ENCODE measurements at places on chromosomes 2 and 18. TPM values are rescaled to one million over a fixed set of nuclear protein-coding genes. Genes with fewer than 3 reads are reported as not detected.

DNA sequence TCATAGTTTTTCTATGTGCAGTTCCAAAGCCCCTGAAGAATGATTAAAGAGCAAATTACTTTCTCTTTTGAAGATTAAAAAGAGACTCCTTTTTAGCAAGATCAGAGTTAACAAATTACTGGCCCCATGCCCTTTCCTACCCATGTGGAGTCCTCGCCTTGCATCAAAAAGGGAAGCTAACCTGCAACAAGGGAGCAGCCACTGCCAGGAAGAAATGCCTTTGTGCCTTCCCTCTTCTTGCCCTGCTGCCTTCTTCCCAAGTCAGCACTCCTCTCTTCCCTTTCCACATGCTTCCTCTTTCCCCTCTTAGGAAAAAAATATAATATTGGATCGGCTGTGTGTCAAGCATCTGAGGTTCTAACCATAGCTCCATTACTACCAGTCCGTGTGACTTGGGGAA lies 37.1 kb upstream of the CYP1B1 start:
- H3K36me3 ChIP-seq = no peaks in the 10 kb centered on the region
- no peak overlapping the region for H3K4me3 ChIP-seq
- DNase-seq = no peak

PHLPP1 gene
- 8.6 TPM for total RNA-seq

POTEI gene
- total RNA-seq = not detected

R3HDM1 gene
- total RNA-seq = 14.5 TPM

GRCh38 chr2:240955306-240956170 lies 42.9 kb upstream of the SNED1 start:
- no peak overlapping the region for H3K4me3 ChIP-seq
- no peaks in the 10 kb centered on the region for H3K27me3 ChIP-seq
- no peak overlapping the region for H3K27ac ChIP-seq
- no peak for DNase-seq

GRCh38 chr2:74835831-74836674 lies 2.1 kb downstream of the HK2 start:
- H3K27ac ChIP-seq = no peak overlapping the region
- no peaks in the 10 kb centered on the region for H3K36me3 ChIP-seq
- DNase-seq = no peak
- H3K4me3 ChIP-seq = no peak overlapping the region

GRCh38 chr2:233085037-233085838 lies 25.1 kb downstream of the INPP5D start:
- peaks cover 4% of the 10 kb centered on the region for H3K4me1 ChIP-seq
- no peak overlapping the region for H3K4me3 ChIP-seq
- no peaks in the 10 kb centered on the region for H3K27me3 ChIP-seq
- H3K27ac ChIP-seq = peak overlapping the region; percentile 40

MATN3 gene
- total RNA-seq = not detected

DNA sequence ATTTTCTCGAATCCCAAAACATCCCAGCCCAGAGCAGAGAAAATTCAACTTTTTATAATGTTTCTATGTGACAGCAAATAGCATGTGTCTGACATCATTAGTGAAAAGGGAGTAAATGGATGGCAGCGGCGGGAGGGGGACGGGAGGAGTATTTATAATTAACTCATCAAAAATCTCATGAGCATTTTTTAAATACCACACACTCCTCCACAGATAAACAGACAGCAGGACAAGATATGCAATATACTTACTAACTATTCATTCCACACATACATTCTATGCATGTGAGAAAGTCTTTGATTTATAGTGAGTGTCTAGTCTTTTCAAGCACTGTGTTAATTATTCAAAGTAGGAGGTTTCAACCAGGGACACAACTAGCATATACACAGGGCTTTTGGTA lies 107.6 kb downstream of the LRP2 start:
- no peak overlapping the region for H3K27ac ChIP-seq
- DNase-seq = no peak
- no peaks in the 10 kb centered on the region for H3K36me3 ChIP-seq
- H3K27me3 ChIP-seq = no peaks in the 10 kb centered on the region

- no peaks in the 10 kb centered on the region for H3K27me3 ChIP-seq
- H3K4me3 ChIP-seq = no peak overlapping the region
- no peak overlapping the region for H3K27ac ChIP-seq
These were observed 392.4 kb downstream of the TNS1 start for GRCh38 chr2:217610401-217610814.

EVX2 gene
- not detected for total RNA-seq

Data from body of pancreas (tissue), 4 donors.